ENCODE measurements at places on chromosomes 3 and 15. TPM values are rescaled to one million over a fixed set of nuclear protein-coding genes. Genes with fewer than 3 reads are reported as not detected.

- no peak for DNase-seq
These were observed 42.1 kb upstream of the RARB start for GRCh38 chr3:25385807-25386460.

DNA sequence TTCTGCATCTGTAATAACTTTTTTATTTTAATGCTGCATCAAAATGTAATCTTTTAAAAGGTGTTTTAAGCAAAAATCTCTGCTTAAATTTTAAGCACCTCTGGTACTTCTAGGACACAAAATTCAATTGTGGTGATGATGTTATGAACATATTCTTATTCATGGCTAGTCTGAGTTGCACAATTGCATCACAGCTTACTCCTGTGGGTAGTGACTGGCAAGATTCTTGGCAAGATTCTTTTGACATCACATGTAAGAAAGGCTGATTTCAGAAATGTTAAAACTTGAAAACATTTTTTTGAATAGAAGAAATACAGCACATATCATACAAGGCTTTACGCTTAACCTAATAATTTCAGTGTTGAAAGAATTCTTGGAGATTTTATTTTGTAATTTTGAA is 35.7 kb downstream of the IQCH start:
- DNase-seq: no peak

DNA sequence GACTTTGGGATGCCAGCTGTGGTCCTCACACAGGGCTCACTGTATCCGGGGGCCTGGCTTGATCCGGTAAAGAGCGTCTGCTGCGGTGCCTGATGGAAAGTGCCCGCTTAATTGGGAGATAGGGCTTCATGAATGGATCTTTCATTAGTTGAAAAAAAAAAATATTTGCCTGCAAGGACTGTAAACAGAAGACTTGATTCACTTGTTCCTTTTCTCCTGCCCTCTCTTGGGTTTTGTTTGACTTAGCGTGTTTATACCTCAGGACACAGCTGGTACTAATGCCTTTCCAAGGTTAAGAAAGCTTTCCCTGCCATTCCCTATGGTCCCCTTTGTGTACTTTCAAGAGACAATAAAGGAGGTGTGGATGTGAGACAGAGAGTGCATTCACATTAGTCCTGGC is 493.3 kb downstream of the LPP start:
- DNase-seq: no peak

DNA sequence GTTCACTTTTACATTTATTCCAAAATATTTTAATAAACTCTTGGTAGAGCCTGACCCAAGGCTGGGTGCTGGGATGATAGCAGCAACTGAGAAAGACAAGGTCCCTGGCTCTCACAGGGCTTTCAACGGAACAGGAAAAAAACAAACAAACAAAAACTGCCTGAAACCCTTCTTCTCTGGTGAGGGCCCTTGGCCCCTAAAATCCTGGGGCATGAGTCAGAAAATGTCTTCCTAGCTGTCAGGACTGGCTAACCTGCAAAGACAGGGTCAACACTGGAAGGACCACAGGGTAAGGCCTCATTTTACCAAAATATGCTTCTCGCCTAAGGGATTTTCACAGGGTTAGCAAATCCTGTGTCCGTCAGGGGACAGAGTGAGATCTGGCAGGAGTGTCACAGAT is 45.7 kb upstream of the WNT5A start:
- DNase-seq: no peak

DNA sequence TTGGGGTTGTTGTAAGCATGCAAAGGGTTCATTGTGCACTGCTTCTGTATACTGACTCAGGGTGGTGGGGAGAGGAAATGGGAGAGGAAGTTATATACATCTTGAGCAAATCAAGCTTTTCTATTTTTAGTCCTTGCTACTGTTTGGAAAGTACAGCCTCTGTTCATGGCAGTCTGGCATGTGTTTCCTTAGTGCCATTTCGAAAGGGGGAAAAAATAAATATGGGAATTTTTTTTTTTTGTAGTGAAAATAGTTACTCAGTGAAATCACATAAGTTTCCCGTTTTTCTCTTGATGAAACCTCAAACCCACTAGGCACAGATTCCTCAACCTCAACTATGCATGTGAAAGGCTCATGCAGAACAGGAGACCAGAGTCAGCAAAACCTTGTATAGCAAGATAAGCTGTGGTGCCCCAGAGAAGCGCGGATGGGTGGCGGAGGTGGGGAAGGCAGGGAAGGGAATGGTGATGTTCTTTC is 353.3 kb downstream of the LPP start:
- DNase-seq: peak; percentile 8

- no peak for DNase-seq
These were observed 7.3 kb downstream of the KIF23 start for GRCh38 chr15:69421498-69421897.

GRCh38 chr15:51401872-51402517 is 60.5 kb downstream of the GLDN start:
- no peak for DNase-seq

GRCh38 chr3:143334231-143334630 is 214.7 kb downstream of the CHST2 start:
- DNase-seq: no peak

GRCh38 chr15:76062286-76062685 is 2.5 kb downstream of the TMEM266 start:
- no peak for DNase-seq

- DNase-seq: no peak
These were observed 14.1 kb downstream of the ST3GAL6 start for GRCh38 chr3:98777286-98777685.

DNA sequence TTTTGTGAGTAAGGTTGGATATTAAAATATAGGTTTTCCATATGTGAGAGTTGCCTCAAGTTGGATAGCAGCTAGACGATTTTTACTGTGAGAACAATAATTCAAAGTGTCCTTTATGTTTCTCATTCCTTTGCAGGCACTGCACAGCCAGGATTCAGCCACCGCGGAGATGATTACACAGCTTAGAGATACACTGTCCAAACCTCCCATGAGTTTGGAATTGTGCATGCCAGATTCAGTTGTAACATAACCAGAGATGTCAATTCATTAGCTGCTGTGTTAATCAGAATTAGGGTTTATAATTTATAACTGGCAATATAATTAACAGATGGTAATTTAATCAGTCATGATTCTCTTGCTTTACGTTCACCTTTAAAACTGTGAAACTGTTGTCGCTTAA is 132.3 kb downstream of the GABRB3 start:
- DNase-seq: no peak

GRCh38 chr15:42062284-42062806 is 32.0 kb downstream of the PLA2G4D start:
- no peak for DNase-seq

- DNase-seq: no peak
These were observed 207.3 kb downstream of the SQOR start for GRCh38 chr15:45842151-45842550.

DNA sequence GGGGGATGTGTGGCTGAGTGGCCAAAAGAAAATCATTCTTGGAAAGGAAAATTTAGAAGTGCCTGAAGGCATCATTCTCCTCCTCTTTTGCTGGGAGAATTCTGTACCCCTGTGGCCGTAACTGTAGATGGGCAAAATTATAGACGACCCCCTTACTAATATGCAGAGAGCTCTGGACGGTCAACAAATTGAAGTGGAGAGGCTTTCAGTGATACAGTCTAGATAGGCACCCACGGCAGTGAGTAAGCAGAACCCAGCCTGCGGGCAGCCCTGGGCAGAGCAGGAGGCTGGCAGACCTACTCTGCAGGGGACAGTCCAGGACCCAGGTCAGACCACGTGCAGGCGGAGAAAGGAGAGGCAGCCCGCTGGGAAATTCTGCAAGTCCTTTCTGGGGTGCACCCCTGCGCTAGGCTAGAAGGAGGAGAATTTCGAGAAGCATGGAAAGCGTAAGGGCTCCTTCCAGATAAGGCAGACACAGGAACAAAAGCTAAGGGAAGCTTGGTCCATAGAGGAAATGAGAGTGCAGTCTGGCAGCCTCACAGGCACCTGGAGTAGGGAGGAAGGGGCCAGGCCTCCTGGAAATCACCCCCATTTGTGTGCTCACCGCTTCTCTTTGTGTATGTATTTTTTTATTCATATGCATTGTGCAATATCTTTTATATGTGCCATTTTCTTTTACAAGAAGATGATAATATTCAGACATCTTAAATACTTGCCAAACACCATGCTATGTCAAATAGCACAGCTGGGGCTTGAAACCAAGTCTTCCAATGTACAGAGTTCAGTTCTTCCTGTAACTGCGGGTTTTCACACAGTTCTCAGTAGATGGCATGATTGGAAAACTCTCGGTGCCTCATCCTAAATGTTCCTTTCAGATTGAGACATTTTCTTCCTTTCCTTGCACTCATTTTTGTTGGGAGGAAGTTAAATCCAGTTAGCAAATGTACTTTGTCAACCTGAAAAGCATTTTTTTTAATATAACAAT is 40.2 kb downstream of the LRRK1 start:
- no peak for DNase-seq

- DNase-seq: peak; percentile 49
These were observed 32.0 kb downstream of the KCNMB2 start for GRCh38 chr3:178568155-178568731.

DNA sequence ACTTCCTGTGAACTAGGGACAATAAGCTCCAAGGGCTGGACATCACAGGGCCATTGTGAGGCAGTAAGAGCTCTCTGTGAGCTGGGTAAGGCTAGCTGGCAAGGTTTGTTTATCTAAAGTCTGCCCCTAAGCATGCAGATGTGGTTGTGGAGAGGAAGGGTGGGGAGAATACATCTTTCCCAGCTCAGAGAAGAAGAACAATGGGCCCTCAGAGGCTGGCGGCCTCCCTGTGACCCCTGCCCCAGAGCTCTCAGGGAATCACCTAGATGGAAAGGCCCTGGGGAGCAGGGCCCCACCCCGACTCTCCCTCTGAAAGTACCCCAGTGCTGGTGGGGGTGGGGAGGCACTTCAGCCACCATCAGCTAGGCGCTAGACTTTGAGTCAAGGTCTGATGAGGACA is 4.3 kb upstream of the AP3B2 start:
- no peak for DNase-seq

DNA sequence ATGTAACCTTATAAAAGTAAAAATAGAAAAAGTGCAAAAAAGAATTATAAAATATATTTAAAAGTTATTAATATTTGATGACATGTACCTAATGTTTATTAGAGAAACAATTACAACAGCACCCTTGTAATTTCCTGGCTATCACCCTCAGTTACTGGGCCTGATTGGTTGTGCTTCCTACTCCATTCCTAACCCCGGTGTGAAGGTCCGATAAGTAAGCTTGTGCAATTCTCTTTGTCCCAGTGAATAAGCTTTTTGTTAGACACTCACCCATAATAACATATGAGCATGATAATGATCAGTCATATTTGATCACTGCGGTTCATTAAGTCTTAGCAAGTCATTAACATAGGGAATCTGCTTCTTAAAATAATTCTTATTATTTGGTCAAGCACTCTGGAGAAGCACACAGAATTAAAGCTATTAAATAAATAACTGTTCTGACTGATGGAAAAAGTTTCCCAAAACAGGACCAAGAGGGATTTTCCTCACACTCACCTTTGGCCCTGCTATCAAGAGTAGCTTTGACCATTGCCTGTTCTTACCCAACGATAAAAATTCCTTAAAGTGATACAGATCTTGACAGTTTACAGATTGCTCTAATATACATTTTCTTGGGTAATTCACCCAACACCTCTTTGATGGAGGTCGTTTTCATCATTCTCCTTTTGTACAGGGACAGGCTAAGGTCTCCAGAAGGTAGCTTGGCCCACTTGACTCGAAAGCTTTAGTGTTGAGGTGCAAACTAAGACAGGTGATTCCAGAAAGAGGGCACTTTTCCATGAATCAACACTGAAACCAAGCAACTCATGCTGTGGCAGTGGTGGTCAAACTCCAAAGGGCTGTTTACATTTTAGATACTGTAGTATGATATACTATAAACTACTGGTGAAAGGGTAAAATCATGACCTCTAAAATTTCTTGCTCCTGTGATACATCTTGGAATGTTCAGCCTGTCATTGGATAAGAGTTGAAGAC is 543.0 kb upstream of the KCNMB2 start:
- no peak for DNase-seq

GRCh38 chr15:35305946-35306345 is 220.9 kb upstream of the NANOGP8 start:
- DNase-seq: no peak

DNA sequence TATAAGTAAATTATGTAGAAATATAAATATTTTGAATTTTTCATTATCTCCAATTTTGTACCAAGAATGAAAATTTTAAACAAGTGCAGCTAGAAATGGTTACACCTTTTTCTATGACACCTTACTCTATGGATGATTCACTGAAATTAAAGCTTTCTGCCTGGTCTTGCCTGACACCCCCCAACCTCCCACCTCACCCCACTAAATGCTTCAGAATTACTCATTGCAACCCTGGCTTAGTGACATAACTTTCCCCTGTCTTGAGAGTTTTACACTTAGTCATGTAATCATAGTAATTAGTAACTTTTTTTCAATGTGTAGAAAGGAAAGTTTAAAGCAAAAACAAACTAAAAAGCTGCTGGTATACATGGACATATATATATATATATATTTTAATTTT is 42.0 kb upstream of the MEIS2 start:
- DNase-seq: no peak

GRCh38 chr15:58269455-58270414 is 131.6 kb downstream of the AQP9 start:
- DNase-seq: peak; percentile 52

NEK4 gene
- 29.4 TPM for polyA plus RNA-seq

TEX55 gene
- polyA plus RNA-seq: not detected

PLCH1 gene
- 17.2 TPM for polyA plus RNA-seq

SEC61A1 gene
- 153 TPM for polyA plus RNA-seq

CCR4 gene
- 1.1 TPM for polyA plus RNA-seq

CP gene
- polyA plus RNA-seq: 4.3 TPM

All from right lung (tissue), 10 donors.